GM23338 (cell line): ENCODE measurements at places on chromosomes 1 and 21.
A peak's percentile ranks its signal among the peaks of the same experiment; 100 is the strongest.

DNA sequence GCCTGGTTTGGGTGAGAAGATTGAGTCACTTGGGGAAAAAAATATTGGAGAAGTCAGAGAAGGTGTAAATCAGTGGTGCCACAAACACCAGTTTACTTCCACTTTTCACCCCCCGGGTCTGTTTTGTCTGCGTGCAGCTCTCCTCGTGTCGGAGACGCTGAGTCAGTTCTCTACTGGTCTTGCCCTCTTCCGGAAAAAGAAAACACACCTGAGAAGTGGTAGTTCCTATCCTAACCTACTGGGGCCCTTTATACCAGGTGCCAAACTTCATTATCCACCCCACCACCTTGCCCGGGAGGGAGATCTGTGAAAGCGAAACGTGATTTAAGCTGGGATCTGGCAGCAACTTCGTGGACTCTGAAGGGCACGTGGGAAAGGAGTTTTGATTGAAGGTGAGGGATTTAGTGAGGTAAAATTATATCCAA is 855 bp upstream of the IVNS1ABP start:
- DNase-seq, result peak; percentile 52

DNA sequence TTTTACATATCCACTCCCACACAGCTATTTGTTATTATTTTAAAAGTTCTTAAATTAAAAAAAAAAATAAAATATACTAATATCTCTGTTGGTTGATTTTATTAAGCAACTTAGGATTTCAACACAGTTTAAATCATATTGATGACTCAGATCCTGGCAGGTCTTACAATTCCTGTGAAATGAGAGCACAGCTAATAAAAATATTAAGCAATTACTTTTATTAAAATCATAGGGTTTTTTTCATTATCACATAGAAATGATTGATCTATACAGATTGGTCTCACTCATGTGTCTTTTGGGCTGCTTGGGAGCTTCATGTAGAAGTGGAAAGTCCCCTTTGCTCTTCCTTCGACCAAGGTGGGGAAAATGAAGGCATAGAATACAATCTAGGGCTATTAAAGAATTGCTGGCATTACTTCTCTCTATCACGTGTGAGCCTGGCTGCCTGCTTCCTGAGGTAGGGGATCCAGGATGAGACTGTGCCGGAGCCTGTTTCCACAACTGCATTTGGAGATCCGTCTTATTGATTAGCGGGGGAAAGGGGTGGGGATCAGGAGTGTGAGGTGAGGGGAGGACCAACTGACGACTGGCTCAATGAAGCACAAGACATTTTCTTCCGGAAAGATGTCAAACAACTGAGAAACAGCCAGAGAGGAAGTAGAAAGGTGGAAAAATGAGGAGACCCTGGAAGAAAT is 858.0 kb downstream of the USP25 start:
- DNase-seq, result peak; percentile 20

DNA sequence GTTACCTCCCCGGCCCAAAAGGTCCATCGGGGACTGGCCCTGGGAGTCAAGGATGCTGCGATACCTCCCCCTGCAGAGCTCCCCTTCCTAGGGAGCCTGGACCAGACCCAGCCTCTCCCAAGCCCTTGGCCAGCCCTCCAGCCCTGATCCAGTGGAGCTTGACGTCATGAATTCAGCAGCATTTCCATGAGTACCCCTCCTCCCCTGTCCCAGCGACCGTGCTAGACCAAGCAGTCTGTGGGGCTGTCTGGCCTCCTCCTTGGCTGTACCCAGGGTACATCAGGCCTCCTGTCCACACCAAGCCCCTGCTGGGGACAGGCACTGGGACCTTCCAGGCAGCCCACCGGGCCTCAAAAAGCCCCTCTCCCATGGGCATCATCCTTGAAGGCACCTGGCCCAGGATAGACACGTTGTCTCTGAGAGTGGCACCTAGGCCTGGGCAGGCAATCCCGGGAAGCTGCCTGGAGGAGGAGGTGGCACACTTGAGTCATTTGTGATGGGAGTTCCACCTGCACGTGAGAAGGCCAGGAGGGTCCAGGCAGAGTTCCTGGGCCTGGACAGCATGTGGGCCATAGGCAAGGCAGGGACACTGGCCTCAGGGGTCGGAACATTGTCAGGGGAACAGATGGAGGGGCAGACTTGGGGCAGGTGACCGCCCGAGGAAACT is 46.4 kb downstream of the WNT9A start:
- no peak for DNase-seq

DNA sequence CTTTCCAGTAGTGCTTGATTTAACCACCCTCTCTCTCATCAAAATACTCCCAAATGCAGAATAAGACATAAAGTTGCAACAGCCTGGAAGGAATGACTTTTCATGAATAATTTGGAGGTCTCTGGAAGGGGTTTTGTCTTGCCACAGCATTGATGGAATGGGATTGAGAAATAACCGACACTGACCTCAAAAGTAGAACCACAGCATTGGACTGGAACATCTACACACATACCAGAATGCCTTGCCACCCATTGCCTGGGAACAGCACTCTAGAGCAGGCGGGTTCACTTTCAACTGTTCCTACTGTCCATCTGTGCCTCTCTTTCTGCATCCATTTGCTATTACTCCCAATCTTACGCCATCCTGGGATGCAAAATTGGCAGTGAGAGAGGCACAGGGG is 149.1 kb upstream of the USP24 start:
- DNase-seq, result no peak

GRCh38 chr21:45000637-45001133 is 60.9 kb downstream of the SLX9 start:
- no peak for DNase-seq

GRCh38 chr1:203439131-203439730 is 36.4 kb upstream of the PRELP start:
- DNase-seq, result no peak

- no peak for DNase-seq
These were observed 8.7 kb downstream of the PDXK start for GRCh38 chr21:43727519-43728153.

DNA sequence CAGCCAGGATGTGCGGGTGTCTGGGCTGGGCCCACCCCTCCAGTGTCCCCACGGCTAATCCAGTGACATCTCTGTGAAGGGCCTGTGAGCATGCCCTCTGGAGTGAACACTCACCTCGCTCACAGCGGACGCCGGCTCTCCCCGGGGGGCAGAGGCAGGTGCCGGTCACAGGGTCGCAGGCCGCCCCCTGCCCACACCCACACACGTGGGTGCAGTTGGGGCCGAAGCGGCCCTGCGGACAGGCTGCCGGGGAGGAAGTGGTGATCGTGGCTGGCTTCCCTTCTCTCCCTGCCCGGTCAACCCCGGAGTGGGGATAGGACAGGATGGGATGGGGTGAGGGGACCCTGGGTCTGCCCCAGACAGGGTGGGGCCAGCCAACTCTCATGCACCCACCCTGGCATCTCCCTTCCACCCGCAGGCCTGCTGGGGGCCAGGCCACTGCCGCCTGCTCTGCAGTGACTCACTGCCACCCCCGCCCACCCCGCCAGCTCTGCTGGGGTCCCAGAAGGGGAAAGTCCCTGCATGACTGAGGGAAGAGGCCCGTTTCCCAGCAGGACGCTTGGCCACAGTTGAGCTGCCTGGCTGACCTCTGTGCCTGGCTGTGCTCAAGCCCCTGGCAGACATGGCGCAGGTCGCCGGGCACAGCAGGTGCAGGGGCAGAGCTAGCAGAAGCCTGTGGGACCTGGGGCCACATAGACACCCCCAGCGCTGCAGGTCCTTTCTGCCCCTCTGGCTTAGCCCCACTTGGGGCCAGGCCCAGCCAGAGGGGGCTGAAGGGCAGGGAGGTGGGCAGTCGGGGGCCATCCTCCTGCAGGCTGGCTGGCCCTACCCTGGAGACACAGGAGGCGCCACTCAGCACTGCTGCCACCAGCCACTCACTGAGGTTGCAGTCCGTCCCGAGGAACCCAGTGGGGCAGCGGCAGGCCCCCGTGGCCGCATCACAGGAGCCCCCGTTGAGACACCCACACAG is 41.6 kb downstream of the ARHGEF16 start:
- no peak for DNase-seq

GRCh38 chr1:33130297-33130696 is 49.3 kb downstream of the AZIN2 start:
- no peak for DNase-seq

GRCh38 chr1:199700551-199700950 is 327.0 kb upstream of the NR5A2 start:
- DNase-seq, result no peak

- peak; percentile 28 for DNase-seq
These were observed 591.7 kb downstream of the PLPP3 start for GRCh38 chr1:55987491-55988249.
